ENCODE measurements at places on chromosomes 7 and 10. TPM values are rescaled to one million over a fixed set of nuclear protein-coding genes. Genes with fewer than 3 reads are reported as not detected.

The AZGP1 gene
- 43.2 TPM for total RNA-seq

The CALML5 gene
- 0.71 TPM for total RNA-seq

The ST8SIA6 gene
- total RNA-seq = not detected

The FGFBP3 gene
- total RNA-seq = 0.92 TPM

The GDF10 gene
- total RNA-seq = not detected

The ZNF804B gene
- total RNA-seq = not detected

The CRHR2 gene
- not detected for total RNA-seq

The ASB10 gene
- total RNA-seq = not detected

The NRP1 gene
- total RNA-seq = 15.7 TPM

The SFMBT2 gene
- 0.03 TPM for total RNA-seq
